Stimulated activated CD4-positive, alpha-beta T cell treated with anti-CD3 and anti-CD28 coated beads, Interleukin-15, amount 100 ng/mL, for 1 hour (primary cell): ENCODE measurements at places on chromosomes 2 and 18.

DNA sequence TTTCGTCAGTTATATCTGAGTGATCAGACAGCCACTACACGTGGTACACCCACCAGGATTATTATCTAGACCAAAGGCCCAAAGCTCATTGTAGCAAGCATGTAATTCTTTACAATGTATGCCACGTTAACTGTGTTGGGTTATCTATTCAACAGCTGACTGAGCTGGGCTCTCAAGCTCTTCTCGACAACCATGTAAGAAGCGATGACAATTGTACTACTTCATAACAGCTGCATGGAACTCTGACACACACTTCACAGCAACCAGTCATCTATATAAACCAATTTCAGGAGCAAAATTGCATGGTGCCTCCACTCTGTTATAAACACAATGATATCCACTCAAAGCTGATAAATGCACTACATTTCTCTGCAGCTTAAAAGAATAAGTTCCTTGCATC lies 701.8 kb downstream of the NR4A2 start:
- no peak for DNase-seq

DNA sequence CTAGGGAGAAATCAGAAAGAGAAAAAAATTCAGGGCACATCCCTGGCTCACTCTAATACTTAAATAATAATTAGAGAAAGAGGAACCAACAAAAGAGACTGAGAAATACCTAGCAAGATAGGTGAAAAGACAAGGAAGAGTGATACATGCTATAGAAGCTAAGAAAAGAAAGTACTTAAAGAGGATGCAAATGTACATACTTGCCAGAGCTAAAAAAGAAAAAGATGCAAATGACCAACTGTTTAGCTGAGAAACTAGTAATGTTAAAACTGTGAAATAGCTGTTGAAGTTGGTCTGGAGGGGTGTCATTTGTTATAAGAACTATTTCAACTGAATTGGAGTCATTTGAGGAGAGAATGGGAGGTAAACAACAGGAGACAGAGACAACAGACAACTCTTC lies 412.2 kb downstream of the SPAG16 start:
- no peak for DNase-seq

DNA sequence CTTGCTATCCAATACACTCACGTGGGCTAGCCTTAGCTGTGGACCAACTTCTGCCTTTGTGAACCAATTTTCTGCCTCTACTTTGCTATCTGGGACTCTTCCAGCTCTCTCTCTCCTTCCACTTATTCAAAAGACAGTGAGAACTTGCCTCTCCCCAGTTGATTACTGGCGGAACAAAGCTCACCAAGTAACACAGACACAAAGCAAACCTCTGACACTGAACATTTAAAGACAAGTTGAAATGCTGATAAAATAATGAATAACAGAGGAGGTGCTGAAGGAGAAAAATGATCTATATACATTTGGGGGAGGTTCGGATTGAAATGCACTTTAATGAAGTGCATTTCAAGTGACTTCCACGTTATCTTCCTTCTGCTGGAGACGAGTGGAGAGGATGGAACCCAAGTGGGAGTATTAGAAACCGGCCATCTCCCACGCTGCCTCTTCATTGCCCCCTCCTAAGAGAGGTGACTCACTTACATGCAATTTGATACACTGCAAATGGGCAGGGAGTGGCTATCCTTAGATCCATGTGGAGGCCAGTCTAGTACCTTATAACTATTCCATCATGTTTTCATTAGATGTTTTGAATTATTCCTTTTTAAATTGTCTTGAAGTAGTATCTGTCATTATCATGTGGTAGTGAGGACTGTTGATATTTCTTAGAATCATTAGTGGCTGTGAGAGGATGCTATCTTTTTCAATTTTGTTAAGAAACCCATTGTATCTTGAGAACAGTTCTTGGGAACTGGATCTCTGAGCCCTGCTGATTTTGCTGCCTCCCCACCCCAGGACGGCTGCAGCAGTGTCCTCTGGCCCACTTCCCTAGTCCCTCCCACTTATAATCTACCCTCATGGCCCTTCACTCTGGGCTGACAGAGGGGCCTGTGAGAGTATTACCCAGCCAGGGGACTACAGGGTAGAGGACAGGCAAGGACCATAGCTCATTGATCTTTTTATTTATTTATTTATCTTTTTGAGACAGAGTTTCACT lies 6.0 kb upstream of the GLI2 start:
- no peak for DNase-seq

DNA sequence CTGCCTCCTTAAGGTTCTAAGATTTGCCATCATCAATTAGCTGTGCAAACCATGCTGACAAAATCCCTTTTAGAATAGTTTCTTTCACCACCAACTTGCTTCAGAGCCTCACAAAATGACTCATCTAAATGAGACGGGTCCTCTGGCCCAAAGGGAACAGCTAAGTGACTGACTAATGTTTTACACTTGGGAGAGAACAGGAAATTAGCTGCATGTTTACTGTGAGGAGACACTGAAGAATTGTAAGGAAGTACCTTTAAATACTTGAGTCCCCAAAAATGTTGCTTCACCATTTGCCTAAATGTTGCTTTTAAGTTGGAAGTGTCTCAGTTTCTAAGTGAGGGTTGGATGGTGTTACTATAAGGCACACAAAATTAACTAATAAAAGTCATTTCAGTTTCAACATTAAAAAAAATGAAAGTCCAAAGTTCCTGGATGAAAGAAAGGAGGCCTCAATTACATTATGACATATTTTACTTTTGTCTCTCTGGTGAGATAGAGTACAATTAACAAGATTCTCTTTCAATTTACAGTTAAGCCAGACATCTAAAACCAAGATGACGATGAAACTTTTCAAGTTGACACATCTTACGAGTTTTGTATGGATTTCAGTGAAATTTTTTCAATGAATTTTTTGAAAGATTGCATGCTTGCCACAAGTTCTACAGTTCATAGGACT lies 229.1 kb upstream of the FN1 start:
- DNase-seq: no peak

DNA sequence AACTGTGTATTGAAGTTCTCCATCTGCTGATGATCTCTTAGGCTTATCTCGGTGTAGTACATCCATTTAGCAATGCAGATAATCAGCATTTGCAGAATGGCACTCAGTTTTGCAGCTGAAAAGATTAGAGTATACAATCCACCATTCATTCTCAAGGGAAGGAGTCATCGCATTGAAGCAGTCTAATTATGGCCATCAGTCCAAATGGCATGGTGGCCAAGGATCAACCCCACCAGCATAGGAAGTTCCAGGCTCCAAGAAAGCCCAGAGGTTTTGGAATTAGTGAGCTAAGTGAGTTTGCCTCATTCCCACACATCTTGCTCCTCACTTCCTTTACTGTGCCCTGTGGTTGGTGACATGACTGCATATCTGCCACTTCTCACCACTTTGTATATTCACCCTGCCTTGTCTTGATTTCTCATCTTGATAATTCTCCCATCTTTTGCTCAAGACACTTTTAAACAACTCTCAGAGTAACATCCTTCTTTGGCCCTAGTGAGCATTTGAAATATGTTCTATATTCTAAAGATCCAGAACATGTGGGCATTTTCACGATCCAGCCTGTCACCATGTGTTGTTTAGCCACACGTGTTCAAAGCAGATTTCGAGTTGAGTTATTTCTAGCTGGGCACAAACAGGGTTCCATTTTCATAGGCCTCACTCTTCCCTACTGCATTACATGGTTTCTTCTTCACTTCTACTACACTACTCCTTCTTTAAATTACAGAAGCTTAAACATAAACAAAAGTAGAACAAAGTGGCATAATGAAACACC lies 1119.8 kb downstream of the TSN start:
- no peak for DNase-seq

GRCh38 chr18:78492064-78492812 lies 487.4 kb upstream of the SALL3 start:
- DNase-seq: no peak

GRCh38 chr2:42809819-42810120 lies 17.4 kb upstream of the HAAO start:
- DNase-seq: no peak

DNA sequence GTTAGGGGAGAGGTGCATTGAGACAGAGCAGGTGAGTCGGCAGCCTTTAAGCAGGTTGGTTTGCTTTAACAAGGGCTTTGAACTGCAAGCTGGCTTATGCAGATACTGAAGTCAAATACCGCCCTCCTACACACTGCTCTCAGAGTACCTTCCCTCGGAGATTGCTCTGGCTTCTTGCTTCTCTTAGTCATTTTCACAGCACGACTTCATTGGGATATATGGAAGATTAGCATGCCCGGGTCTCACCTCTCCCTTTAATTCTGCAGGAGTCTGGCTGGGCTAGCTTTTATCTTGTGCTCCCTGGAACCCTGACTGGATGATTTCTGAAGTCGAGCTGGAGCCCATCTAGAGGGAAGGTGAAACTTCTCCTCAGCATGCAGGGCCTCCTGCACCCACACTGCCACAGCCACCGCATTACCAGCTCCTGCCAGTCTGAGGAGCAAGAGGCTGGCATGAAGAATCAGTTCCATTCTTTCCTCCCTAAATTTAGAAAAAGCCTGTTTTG lies 395.5 kb upstream of the HNRNPA3 start:
- DNase-seq: no peak

DNA sequence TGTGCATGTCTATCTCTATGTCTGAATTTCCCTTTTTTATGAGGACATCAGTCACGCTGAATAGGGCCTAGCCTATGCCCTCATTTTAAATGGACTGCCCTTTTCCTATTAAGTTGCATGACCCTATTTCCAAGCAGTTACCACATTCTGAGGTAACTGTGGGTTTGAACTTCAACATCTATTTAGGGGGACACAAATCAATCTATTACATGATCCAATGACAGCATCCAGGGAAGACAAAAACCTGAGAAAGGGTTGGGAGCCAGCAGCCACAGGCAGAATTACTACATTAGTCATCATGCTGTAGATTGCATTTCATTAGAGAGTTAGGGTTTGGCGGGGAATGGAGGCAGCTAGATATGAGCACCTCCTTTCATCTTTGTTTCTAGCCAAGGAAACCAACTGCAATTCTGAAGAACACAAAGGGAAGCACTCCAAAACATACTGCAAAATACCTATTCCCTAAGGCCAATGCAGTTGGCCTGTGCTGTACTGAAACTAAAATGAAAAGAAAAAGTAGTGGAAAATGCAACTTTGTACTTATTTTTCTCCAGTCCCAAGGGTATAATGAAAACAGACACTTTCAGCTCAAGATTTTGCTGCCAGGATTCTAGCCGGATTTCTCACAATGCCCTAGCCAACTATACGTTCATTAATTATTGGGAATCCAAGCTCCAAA lies 40.4 kb upstream of the C1D start:
- DNase-seq: no peak

DNA sequence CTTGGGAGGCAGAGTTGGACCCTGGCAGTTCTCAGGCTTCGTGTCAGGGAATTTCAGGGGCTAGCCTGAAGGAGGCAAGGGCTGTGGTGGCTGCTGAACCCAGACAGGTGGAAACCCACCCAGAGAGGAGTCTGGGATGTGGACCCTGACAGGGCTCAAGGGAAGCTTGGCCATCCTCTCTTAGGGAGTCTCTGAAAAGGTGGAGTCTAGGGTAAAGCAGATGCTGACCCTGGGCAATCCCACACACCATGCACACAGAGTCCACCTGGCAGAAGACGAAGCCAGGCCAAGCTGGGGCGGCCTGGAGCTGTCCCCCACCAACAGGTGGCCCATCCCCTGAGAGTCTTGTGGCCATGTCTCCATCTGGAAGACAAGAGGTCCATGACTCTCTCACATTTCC lies 41.2 kb upstream of the TEX51 start:
- no peak for DNase-seq

- peak; percentile 10 for DNase-seq
Measured at GRCh38 chr18:49031511-49032188, 80.9 kb upstream of the SMAD7 start.

DNA sequence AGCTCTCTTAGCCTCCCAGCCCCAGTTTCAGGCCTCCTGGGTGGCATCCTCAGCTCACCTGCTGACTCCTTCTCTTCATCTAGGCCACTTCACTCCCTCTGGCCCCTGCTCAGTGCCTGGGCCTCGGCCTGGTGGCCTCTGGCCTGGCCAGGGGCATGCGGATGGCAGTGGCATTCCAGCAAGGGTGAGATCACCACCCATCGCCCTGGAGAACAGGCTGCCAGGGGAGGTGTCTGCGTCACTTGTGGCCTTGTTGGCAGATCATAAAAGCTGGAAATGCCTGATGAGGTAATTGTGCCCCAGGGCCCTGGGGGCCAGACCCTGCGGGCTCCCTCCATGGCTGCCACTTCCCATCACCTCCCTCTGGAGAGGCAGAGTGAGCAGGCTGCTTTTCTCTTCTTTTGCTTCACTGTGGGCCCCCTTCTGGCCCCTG lies 72.5 kb upstream of the SMAD2 start:
- no peak for DNase-seq

- no peak for DNase-seq
Measured at GRCh38 chr2:132804051-132804450, 134.0 kb upstream of the LYPD1 start.

GRCh38 chr18:41594582-41594981 lies 360.5 kb upstream of the PIK3C3 start:
- DNase-seq: no peak

- DNase-seq: no peak
Measured at GRCh38 chr2:160837416-160837815, 322.8 kb upstream of the TANK start.

- no peak for DNase-seq
Measured at GRCh38 chr2:149732001-149732685, 144.6 kb upstream of the MMADHC start.

DNA sequence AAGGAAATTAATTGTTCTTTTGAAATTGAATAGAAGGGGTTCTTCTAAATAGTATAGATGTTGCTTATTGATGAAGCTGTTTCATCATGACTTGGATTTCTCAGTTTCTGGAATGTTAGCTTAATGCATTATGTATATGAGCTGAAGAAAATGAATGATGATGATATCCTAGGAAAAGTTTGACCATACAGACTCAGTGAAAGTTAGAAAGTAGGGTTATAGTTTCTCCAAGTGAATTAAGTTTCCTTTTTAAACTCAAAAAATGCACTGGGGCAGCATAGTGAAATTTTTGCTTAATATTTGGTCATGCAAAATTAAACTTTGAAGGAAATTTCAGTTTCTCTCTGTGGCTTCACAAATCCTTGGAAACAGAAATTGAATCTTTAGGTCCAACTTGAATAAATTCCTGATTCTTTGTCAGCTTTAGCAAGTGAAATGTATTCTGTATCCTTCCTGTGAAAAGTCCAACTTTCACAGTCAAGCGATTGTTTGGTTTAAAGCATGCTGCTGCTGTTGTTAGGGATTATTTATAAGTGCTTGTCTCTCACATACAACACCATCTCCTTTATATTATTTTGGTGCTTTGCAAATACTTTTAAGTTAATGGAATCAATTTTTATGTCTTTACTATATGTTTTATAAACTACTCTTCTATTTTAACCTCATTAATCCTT lies 78.2 kb downstream of the PIK3C3 start:
- no peak for DNase-seq

GRCh38 chr2:15782009-15782751 lies 158.2 kb upstream of the MYCN start:
- DNase-seq: no peak
